ENCODE measurements at places on chromosomes 4 and X.

DNA sequence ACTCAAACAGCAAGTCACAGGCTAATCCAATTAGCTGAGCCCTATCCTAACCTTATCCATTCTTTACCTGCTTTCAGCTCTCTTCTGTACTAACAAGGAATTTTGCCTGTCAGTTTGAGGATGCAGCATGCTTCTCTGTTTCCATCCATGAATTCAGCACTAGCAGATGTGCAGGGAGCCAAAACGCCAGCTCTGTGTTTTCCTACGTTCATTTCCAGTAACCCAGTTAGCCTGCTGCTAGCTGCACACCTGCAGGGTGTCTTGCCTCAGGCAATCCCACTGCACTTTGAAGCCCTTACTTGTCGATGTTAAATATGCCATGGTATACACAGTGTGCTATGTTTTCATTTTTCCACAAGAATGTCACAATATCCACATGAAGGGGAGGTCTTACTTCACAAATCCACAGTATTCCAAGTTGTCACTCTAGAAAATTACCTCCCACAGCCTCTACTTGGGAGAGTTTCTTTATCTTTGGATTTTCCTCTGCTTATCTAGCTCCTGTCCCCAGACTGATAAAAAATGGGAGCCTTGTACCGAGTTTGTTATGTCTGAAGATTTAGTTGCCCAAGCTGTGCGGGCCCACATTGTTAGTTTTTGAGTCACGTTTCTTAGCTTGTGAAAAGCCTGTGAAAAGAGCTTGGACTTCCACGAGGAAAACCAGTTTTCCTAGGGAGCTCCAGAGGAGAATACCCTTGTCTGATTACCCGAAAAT lies 127.6 kb upstream of the HHIP start:
- DNase-seq: no peak

DNA sequence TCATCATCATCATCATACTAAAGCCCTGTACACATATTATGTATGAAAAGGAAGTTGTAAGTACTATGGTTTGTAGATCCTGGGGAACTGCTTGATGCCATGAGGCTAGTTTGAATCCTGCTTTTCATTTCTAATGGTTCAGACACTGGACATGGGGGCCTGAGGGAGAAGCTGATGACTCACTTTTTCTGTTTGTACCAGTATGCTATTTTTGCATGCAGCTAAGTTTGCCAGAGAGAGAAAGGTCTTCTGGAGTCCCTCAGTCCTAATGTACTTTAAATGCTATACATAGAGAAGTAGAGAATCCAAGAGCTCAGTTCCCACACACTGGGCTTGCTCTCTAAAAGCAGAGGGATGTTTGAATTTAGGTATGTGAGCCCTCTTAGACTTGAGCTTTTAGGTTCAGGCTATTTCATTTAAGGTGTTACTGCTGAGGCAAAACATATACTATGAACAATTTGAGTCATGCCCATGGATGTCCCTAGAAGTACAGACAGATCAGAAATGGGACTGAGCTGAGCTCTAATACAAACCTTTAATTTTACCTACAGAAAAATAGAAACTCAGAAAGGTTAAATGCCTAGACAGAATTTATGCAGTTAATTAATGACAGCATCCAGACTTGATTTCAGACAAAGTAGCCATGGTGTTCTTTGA lies 17.6 kb upstream of the HS3ST1 start:
- no peak for DNase-seq

- DNase-seq: no peak
Observed at GRCh38 chr4:147707892-147708672, 23.8 kb upstream of the ARHGAP10 start.

DNA sequence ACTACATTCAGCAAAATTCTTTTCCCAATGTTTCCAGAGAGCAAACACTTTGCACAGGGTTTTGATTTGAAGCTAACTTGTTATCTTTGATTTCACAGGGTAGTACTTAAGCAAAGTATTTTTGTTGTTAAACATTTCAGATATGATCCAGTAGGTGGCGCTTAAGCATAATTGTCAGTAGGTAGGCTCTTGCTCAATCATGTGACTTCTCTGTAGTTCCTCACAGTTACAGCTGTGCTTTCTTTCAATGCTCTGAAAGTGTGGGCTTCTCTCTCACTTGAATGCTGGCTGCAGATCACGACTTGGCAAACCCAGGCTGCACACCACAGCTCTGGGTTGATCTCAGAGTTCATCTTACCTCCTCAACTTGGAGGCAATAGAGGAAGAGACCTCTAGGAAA lies 1016.5 kb downstream of the SH3BGRL start:
- DNase-seq: no peak

DNA sequence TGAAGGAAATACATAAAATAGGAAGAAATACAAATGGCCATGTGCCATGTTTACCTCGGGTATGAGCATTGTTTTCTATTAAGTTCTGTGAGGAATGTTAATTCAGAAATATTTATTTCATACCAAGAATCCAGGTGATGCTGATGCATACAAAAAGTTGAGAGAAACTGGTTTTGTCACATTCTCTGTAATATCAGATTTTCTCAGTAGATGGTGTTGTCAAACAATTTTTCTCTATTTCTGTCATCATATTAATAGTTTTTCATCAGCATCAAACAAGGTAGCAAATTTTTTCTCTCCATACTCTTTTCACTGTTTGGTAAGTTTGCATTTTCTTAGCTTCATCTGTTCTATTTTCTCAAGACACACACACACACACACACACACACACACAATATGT lies 179.8 kb downstream of the KLHL4 start:
- no peak for DNase-seq

GRCh38 chr4:24464566-24464965 lies 119.8 kb downstream of the DHX15 start:
- DNase-seq: no peak

DNA sequence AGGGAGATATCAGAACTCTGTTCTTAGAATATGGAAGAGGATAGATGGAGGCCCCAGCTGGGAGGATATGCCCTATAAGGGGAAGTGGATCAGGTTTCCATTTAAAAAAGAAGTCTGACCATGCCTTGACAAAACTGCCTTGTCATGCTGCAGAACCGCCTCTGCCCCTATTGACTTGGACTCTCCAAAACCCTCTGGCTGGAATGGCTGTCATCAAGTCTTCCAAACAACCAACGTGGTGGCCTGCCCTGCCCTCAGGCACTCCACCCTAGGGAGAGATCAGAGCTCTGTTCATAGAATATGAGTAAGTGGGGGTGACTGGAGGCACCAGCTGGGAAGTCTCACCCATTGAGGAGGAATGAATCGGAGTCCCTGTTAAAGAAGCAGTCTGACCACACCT lies 114.9 kb downstream of the VSIG4 start:
- DNase-seq: no peak

GRCh38 chrX:2404776-2405175 lies 96.0 kb downstream of the DHRSX start:
- no peak for DNase-seq

DNA sequence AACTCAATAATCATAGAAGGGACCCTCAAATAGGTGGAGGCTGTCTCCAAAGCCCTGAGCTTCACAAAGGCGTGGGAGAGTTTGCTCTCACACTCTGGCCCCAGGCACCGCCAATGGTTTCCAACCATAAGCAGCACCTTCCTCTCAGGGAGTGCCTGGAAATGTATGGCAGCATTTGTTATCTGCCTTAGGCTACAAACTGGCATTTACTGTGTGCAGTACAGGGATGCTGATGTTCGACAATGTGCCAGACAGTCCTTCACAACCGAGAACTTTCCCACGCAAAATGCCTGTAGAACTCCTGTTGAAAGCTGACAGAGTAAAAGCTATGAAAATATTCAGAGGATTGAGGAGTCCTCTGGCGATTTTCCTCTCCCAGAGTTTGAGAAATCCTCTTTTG lies 55.7 kb upstream of the CDKN2AIP start:
- DNase-seq: no peak

DNA sequence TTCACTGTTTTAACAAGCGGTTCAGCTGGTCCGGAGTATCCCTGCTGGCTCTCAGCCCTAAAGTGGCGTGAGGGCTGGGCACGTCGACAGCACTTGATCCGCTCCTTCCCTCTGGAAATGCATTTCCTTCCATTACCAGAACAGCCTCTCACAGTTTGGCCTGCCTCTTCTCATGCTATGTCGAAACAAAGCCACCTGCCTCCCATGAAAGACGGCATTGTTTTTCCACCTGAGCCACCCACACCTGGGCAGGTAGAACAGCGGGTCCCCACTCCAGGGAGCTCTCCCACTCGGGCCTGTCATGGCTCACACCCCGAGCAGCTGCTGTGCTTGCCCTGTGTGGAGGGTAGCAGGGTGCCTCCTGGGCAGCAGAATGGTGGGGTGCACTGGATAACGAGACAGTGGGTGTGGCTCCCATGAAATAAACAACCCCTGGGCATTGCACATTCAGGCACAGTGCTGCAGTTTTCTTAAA lies 86.2 kb downstream of the FHDC1 start:
- DNase-seq: peak; percentile 45

DNA sequence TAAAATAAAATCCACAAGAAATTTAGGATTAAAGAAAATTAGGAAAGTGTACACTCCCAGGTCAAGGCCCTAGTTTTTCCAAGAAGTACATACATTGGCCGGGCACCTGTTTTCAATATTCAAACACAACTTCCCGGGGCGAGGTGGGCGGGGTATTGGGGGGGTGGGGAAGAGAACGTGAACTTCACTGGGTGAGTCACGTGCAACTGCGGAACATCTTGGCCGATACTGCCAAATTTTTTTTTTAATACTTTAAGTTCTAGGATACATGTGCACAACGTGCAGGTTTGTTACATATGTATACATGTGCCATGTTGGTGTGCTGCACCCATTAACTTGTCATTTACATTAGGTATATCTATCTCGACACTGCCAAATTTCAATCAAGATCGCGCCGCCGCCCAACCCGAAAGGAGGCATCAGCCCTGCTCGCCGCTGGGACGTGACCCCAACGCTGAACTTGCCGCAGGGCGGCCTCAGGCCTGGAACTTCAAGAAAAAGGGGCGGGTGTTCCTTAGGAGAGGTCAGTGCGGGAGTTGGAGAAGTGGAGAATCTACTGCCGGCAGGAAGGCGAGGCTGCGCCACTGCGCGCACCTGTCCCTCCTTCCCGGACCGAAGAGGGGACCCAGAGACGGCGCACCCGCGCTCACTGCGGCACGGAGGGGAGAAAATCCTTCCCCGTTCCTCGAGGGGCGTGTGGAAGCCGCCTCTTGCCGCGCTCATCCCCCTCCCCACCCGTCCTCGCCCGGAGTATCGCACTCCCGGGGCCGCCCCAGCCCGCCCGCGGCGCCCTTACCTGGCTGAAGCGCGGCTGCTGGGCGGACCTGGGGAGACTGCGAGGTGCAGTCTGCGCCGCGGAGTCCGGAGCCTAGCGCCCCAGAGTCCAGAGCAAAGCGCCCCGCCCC lies at the start of gene TEC:
Gene TEC (minus strand): TSS at position 883 of the 905 bp plus-strand sequence. CDS start 41,224 bp downstream, outside the sequence.
- DNase-seq: no peak

DNA sequence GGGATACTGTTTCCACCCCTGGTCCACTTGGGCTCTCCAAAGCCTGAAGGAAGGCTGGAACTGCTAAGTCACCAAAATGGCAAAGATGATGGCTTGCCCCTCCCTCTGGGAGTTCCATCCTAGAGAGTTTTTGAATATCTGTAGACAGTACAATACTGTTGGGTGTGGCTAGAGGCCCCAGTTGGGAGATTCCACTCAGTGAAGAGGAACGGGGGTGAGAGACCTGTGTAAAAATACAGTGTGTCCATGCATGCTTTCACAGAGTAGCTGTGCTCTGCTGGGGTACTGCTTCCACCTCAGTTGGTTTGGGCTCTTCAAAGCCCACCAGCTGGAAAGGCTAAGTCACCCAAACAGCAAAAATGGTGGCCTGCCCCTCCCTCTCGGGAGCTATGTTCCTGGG lies 109.8 kb upstream of the APOOL start:
- DNase-seq: no peak

DNA sequence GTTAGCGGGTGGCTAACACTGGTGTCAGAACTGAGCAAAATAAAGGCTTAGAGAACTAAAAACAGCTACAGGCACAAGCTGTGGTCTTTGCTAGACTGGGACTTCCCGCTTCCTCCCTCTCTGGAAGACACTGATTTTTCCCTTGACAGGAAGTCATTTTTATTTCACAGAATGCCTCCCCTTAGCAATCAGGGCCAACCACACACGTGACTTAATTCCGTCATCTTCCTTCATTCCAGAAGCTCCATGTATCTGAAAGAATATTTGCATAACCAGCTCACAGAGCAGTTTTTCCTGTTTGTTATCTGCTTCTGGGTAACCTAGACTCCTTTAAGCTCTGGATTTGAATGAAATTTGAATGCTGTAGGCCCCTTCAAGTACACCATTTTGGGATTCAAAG lies 327.5 kb upstream of the FRG1 start:
- no peak for DNase-seq

- DNase-seq: no peak
Observed at GRCh38 chr4:61489927-61490326, 289.8 kb downstream of the ADGRL3 start.

- no peak for DNase-seq
Observed at GRCh38 chrX:6498324-6498723, 36.6 kb downstream of the VCX3A start.

GRCh38 chr4:53307210-53307609 lies 58.7 kb downstream of the SCFD2 start:
- DNase-seq: no peak

DNA sequence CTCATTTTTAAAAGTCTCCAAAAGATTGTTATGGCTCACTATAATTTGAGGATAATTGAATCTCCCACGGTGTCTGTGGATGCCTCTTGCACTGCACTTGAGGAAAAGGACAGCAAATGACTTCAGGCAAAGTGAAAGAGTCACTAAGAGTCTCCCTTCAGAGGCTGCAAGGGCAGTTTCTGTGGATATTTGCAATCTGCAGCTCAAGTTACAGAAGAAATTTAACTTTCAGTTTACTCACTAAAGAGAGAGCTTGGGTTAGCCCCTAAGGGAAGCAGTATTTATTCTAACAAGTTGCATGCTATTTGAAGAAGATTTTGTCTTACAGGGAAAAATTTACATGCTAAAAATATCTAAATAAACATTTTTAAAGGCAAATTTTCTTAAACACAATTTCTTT lies 912.0 kb upstream of the TENM3 start:
- DNase-seq: no peak

- no peak for DNase-seq
Observed at GRCh38 chr4:8910100-8910821, 38.6 kb upstream of the HMX1 start.

GRCh38 chr4:136651932-136652331 lies 880.4 kb downstream of the PCDH18 start:
- DNase-seq: no peak

DNA sequence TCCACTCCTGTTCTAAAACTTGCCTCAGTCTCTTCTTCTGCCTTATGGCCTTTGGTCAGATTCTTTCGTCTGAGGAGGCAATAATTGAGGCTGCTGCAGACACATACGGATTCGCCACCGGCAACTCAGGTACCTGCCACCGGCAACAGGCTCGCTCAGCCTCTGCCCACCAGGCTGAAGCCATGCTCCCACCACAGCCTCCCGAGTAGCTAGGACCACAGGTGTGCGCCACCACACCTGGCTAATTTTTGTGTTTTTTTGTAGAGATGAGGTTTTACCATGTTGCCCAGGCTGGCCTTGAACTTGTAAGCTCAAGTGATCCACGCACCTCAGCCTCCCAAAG lies 26.6 kb downstream of the TNIP2 start:
- no peak for DNase-seq

DNA sequence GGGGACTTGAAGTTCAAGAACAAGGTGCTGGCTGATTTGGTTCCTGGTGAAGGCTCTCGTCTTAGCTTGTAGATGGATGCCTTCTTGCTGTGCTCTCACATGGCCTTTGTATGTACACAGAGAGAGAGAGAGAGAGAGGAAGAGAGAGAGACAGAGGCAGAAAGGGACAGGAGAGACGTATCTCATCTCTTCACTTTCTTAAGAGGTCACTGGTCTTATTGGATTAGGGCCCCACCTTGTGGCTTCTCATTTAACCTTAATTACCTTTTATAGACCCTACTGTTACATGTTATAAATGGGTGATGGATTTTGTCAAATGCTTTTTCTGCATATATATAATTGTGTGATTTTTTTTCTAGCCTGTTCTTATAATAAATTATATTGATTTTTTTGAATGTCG lies 1444.2 kb downstream of the ADGRL3 start:
- DNase-seq: no peak
